Heart left ventricle (tissue), 16 donors: ENCODE measurements at places on chromosomes 1 and 21.

DNA sequence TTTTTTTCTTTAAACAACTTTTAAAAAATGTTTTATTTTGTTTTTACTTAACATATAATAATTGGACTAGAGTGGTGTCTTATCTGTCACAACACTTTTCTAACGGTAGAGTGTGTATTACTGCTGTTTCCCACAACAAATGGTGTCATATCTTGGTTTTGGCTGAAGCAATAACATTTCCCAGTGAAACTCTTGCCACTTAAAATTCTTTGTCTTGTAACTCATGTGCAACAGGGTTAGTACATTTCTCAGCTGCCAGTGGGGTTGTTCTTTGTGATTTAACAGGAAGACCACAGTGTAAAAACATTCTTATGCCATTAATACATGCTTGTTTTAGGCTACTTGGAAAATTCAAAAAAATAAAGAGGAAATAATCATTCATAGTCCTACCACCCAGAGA is 43.5 kb downstream of the ALPL start:
- peak overlapping the region; percentile 54 for H3K27ac ChIP-seq
- peaks cover 9% of the 10 kb centered on the region for H3K4me1 ChIP-seq
- no peaks in the 10 kb centered on the region for H3K36me3 ChIP-seq
- H3K27me3 ChIP-seq: no peaks in the 10 kb centered on the region
- no peak overlapping the region for H3K4me3 ChIP-seq

GRCh38 chr21:34998176-34998575 is 50.9 kb downstream of the RUNX1 start:
- no peak overlapping the region for H3K27ac ChIP-seq
- no peaks in the 10 kb centered on the region for H3K4me1 ChIP-seq
- no peaks in the 10 kb centered on the region for H3K27me3 ChIP-seq
- no peak overlapping the region for H3K4me3 ChIP-seq

DNA sequence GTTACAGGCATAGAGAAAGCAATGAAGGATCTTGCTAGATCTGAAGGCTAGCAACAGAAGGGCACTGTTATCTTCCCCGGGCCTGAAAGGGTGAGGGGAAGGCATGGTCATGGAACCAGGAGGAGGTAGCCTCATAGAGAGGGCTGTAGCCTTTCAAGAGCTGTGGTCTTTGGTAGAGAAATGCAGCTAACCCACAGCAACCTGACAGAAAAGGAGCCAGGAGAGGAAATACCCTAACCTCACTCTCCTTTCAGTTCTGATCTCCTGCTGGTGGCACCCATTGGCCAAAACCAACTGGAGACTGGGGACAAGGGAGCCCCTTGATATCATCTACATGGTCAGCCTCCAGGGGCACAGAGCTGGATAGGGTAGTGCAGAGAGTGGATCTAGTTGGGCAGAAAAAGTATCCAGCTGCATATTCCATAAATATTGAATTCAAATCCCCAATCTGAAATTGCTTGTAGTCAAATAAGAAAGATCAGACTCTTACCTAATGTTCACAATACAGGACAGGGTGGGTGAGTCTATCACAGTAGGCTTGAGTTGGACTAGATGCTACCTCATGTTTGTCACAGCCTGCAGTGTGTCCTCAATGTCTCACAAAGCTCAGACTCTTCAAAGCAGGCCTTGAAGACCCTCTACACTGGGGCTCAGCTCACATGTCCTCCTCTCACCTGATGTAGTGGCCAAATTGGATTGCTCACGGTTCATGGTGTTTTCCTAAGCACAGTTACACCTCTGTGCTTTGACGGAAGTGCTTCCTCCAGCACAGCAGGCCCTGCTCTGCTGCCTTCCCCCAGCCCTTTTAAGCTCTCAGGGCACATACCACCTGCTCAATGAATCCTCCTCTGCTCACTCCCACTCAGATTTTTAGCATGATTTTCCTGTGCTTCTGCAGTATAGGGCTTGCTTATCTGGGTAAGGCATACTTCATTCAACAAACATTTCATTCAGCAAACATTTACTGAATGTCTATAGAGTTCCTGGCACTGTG is 74.1 kb upstream of the JUN start:
- no peaks in the 10 kb centered on the region for H3K36me3 ChIP-seq
- no peak for DNase-seq
- H3K27ac ChIP-seq: no peak overlapping the region
- no peak overlapping the region for H3K4me3 ChIP-seq

DNA sequence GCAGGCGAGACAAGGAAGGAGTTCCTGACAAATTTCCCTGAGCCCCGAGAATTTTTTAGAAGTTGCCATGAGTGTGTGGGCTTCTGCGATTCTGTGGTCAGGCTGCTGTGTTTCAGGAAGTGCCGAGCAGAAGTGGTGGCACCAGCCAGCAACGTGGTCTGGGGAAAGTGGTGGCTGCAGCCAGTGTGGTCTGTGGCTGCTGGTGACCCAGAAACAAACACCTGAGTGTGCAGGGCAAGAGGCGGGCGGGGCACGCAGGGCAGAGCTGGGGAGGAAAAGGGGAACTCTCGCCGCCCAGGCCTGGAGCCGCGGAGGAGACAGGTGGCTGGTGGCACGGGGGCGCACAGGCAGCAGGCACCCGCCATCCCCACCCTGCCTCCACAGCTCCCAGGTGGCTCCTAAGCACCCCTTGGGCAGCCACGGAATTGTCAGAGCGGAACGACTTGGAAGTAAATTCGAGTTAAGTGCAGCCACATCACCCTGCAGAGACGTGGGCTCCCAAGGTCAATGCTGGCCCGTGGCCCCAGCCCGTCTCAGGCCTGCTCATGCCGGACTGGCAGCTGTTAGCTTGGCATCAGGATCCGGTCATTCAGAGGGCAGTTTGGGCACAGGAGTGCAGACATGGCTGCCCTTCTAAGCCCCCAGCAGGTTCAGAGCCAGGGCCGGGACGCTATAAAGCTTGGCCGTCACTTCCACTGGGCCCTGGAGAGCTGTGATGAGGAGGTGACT is 25.1 kb downstream of the PRDM16 start:
- H3K36me3 ChIP-seq: no peaks in the 10 kb centered on the region
- H3K27ac ChIP-seq: peak overlapping the region; percentile 6
- peaks cover 20% of the 10 kb centered on the region for H3K4me1 ChIP-seq
- DNase-seq: no peak
- H3K4me3 ChIP-seq: no peak overlapping the region

DNA sequence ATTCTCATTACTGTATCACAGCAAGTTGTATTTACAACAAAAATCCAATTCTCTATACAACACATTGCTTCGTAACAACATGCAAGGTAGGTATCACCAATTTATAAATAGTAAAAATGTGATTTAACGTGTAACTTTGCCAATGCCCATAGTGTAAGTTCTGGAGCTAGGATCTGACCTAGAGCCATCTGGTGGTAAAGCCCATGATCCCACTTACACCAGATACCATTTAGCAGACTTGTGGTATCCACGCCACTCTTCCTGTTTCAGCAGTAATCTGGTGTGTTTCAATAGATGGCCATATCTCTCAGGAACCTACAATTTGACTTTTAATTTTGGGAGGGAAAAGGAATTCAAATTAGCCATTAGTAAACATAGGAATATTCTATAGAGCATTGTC is 10.2 kb downstream of the SETSIP start:
- H3K27ac ChIP-seq: no peak overlapping the region
- no peak for DNase-seq
- H3K27me3 ChIP-seq: no peaks in the 10 kb centered on the region
- no peaks in the 10 kb centered on the region for H3K36me3 ChIP-seq
- no peaks in the 10 kb centered on the region for H3K4me1 ChIP-seq
- H3K4me3 ChIP-seq: no peak overlapping the region

GRCh38 chr21:28419811-28420210 is 572.9 kb downstream of the LTN1 start:
- no peaks in the 10 kb centered on the region for H3K4me1 ChIP-seq
- no peaks in the 10 kb centered on the region for H3K27me3 ChIP-seq
- no peak overlapping the region for H3K27ac ChIP-seq
- H3K36me3 ChIP-seq: no peaks in the 10 kb centered on the region
- H3K4me3 ChIP-seq: no peak overlapping the region

DNA sequence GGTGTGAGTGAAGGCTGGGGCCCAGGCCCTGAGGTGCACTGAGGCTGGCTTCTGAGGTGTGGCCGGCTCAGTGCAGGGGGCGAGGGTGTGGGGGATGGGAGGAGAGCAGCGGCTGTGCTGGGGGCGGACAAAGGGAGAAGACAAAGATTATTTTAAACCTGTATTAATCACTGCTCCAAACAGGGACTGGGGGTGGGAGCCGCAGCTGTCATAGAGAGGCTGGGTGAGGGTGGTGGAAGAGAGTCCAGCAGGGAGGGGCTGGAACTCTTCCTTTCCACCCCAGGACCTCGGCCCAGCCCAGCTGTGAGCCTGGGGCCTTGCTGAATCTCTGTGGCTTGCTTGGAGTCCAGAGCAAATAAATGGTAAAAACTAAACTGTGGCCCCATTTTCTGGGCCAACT is 106.9 kb downstream of the KCND3 start:
- no peak for DNase-seq
- no peaks in the 10 kb centered on the region for H3K36me3 ChIP-seq
- H3K4me3 ChIP-seq: no peak overlapping the region
- H3K27me3 ChIP-seq: peaks cover 1% of the 10 kb centered on the region
- H3K4me1 ChIP-seq: peaks cover 21% of the 10 kb centered on the region
- no peak overlapping the region for H3K27ac ChIP-seq

GRCh38 chr1:178133239-178133989 is 39.5 kb downstream of the RASAL2 start:
- H3K27me3 ChIP-seq: no peaks in the 10 kb centered on the region
- peak overlapping the region; percentile 6 for H3K27ac ChIP-seq
- DNase-seq: no peak
- no peak overlapping the region for H3K4me3 ChIP-seq
- H3K4me1 ChIP-seq: peaks cover 3% of the 10 kb centered on the region

DNA sequence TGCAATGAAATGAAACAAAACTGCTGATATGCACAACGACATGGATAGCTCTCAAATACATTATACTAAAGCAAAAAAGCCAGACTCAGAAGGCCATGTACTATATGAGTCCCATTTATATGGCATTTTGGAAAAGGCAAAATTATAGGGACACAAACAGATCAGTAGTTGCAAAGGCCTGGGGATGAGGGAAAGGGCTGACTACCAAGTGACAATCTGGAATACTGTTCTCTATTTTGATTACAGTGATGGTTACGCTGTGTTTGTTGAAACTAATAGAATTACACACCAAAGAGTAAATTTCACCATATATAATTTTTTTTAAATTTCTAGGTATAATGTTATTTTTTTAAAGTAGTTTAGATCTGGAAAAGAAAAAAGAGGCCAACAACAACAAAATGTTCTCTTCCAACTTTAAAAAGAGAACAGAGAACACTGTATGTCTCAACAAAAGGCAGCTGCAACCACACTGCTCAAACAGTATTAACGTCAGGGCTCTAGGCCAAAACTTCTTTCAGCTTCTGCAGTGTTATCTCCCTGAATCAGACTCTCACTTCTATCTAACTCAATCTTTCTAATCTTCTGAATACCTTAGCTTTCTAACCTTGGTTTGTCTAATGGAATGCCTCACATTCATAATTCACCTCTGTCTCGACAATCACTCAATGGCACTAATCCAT is 75.8 kb downstream of the FOXJ3 start:
- no peaks in the 10 kb centered on the region for H3K4me1 ChIP-seq
- peak overlapping the region; percentile 32 for H3K27ac ChIP-seq
- H3K4me3 ChIP-seq: no peak overlapping the region
- no peaks in the 10 kb centered on the region for H3K27me3 ChIP-seq
- H3K36me3 ChIP-seq: peaks cover 8% of the 10 kb centered on the region

- no peaks in the 10 kb centered on the region for H3K27me3 ChIP-seq
- peaks cover 25% of the 10 kb centered on the region for H3K36me3 ChIP-seq
- no peak overlapping the region for H3K27ac ChIP-seq
- no peaks in the 10 kb centered on the region for H3K4me1 ChIP-seq
- no peak overlapping the region for H3K4me3 ChIP-seq
- no peak for DNase-seq
Observed at GRCh38 chr1:220811695-220812094, 25.0 kb downstream of the MTARC1 start.

DNA sequence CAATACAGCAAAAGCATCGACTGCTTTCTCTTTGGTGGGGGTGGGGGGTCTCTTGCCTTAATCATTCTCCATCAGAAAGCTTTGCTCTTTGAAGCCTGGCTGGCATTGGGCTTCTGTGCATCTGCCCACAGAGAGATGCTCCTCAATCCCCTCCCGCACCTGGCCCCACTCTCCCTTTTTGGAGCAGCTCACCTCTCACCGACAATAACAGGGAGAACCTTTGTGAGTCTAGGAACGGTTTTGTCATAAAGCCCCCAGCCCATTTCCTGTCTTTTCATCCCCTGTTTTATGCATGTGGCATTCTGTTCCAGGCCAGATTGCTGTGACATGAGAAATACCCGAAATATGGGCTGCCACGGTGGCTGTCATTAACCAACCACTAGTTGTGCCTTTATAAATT is 469.0 kb upstream of the VAMP3 start:
- no peaks in the 10 kb centered on the region for H3K36me3 ChIP-seq
- H3K27ac ChIP-seq: no peak overlapping the region
- no peaks in the 10 kb centered on the region for H3K4me1 ChIP-seq
- H3K27me3 ChIP-seq: no peaks in the 10 kb centered on the region

GRCh38 chr1:228087771-228088251 is 5.3 kb downstream of the ARF1 start:
- peak overlapping the region; percentile 25 for H3K4me3 ChIP-seq
- H3K27ac ChIP-seq: peak overlapping the region; percentile 49
- H3K4me1 ChIP-seq: peaks cover 89% of the 10 kb centered on the region
- no peaks in the 10 kb centered on the region for H3K36me3 ChIP-seq
- peak; percentile 58 for DNase-seq
